Fibroblast of lung (primary cell): ENCODE measurements at places on chromosomes 4 and X. TPM values are rescaled to one million over a fixed set of nuclear protein-coding genes. Genes with fewer than 3 reads are reported as not detected.

The SATL1 gene
- total RNA-seq: not detected in 2 replicates

DNA sequence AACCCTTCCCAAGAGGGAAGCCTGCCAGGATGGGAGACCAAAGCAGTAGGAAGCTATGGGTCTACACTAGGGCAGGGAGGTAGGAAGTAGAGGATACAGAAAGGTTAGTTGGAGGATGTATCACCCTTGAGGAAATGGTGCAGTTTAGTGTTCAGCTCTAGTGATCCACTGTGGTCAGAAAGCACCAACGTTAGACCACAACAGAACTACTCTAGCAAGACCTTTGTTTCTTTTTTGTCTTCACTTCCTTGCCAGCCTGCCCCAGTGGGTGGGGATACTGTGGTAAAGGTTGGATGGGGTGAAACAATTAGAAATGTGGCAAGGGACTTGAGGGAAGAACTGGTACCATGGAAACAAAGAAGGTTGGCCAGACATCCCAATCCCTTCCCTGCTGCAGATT is 83.3 kb downstream of the DDIT4L start:
- DNase-seq: no peak

- DNase-seq: no peak
Observed at GRCh38 chr4:55830716-55831115, 11.1 kb downstream of the EXOC1L start.

- no peak for DNase-seq
Observed at GRCh38 chrX:153463556-153463955, 6.8 kb downstream of the HAUS7 start.

GRCh38 chr4:2761035-2761923 is 5.1 kb upstream of the TNIP2 start:
- DNase-seq: no peak
